ENCODE measurements at places on chromosomes 6 and 20.

DNA sequence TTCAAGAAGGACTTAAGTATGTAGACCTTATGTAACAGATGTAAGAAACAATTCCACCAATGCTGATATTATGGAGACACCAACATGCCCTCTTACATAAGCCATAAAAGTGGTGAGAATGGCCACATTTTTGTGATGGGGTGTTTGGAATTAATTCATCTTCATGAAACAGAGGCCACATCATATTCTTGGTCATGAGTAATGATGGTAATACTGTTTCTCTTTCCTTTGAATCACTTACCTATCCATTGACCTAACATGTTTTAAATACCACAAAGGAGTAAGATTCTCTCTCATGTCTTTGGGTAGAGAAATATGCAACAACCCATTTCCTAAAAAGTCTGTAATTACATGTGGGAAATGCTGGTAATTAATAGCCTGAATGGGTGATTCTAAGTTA, 545.4 kb upstream of the FLRT3 start:
- no peak overlapping the region for H3K4me3 ChIP-seq
- no peaks in the 10 kb centered on the region for H3K36me3 ChIP-seq
- H3K4me1 ChIP-seq, result no peaks in the 10 kb centered on the region
- no peak for DNase-seq
- no peaks in the 10 kb centered on the region for H3K27me3 ChIP-seq
- H3K27ac ChIP-seq, result no peak overlapping the region

- no peak overlapping the region for H3K27ac ChIP-seq
- H3K4me3 ChIP-seq, result no peak overlapping the region
- no peaks in the 10 kb centered on the region for H3K36me3 ChIP-seq
- DNase-seq, result no peak
- no peaks in the 10 kb centered on the region for H3K27me3 ChIP-seq
These were observed 48.5 kb downstream of the STK4 start for GRCh38 chr20:45014671-45015415.

DNA sequence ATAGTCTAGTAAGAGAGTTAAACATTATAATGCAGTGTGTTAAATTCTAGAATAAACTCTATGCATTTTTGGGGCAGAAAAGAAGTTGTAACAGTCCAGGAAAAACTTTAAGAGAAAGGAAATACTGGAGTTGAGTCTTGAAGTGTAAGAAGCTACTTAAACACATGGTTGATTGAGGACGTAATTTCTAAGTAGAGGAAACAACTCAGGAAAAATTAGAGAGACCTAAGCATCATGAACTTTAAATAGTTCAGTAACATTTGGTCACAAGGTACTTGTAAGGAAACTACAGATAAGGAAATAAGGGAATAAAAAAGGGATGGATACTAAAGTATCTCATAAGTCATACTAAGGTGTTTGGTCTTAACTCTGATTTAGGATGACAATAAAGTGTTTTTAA, 4.7 kb upstream of the TRDN start:
- no peak overlapping the region for H3K27ac ChIP-seq
- H3K4me1 ChIP-seq, result peaks cover 3% of the 10 kb centered on the region
- H3K36me3 ChIP-seq, result no peaks in the 10 kb centered on the region
- no peak overlapping the region for H3K4me3 ChIP-seq
- no peaks in the 10 kb centered on the region for H3K27me3 ChIP-seq
- no peak for DNase-seq

- no peaks in the 10 kb centered on the region for H3K4me1 ChIP-seq
- no peaks in the 10 kb centered on the region for H3K27me3 ChIP-seq
- no peak for DNase-seq
- H3K27ac ChIP-seq, result no peak overlapping the region
- no peak overlapping the region for H3K4me3 ChIP-seq
These were observed 25.2 kb upstream of the C20orf204 start for GRCh38 chr20:64010711-64011237.

- no peaks in the 10 kb centered on the region for H3K27me3 ChIP-seq
- no peaks in the 10 kb centered on the region for H3K36me3 ChIP-seq
- no peak overlapping the region for H3K4me3 ChIP-seq
- no peaks in the 10 kb centered on the region for H3K4me1 ChIP-seq
These were observed 7.7 kb downstream of the TPMT start for GRCh38 chr6:18147160-18147559.

DNA sequence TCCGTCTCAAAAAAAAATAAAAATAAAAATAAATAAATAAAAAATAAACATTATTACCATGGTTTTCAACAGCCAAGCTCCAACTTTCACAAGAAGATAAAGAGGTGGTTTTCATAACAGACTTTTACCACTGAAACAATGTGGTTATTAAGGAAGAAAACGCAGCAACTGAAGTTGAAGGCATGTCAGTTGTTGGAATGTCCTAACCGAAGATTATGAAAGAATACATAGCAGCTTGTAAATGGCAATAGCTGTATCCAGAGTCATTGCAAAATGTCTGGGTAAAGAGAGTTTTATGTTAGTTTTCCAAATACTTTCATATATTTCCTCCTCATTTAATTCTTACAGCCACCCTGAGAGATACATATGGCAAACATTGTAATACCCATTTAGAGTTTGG, 161.6 kb upstream of the MARCKS start:
- no peaks in the 10 kb centered on the region for H3K36me3 ChIP-seq
- H3K4me1 ChIP-seq, result no peaks in the 10 kb centered on the region
- no peak overlapping the region for H3K4me3 ChIP-seq
- no peak overlapping the region for H3K27ac ChIP-seq
- H3K27me3 ChIP-seq, result no peaks in the 10 kb centered on the region

- H3K4me3 ChIP-seq, result no peak overlapping the region
- H3K27ac ChIP-seq, result no peak overlapping the region
- H3K36me3 ChIP-seq, result no peaks in the 10 kb centered on the region
- no peaks in the 10 kb centered on the region for H3K27me3 ChIP-seq
- no peak for DNase-seq
These were observed 161.8 kb downstream of the KCNQ5 start for GRCh38 chr6:72783666-72784065.

DNA sequence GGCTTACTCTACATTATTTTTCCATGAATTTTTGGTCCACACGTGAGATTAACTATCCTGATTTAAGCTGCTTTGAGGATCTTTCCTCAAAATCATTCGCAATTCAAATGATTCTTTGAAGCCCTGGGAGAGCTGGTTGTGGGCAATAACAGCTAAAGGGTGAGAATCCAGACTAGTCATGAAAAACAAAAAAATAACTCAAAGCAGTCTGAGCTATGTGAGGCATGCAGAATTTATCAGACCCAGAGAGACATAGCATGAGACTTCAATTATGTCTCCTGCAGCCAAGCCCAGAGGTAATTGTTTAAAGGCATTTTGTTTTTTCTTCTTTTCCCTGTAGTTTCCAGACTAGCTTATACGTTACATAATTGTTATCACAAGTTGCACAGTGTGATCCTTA, 517.3 kb upstream of the PTCHD4 start:
- no peak overlapping the region for H3K27ac ChIP-seq
- DNase-seq, result no peak
- no peak overlapping the region for H3K4me3 ChIP-seq
- no peaks in the 10 kb centered on the region for H3K36me3 ChIP-seq
- no peaks in the 10 kb centered on the region for H3K27me3 ChIP-seq

DNA sequence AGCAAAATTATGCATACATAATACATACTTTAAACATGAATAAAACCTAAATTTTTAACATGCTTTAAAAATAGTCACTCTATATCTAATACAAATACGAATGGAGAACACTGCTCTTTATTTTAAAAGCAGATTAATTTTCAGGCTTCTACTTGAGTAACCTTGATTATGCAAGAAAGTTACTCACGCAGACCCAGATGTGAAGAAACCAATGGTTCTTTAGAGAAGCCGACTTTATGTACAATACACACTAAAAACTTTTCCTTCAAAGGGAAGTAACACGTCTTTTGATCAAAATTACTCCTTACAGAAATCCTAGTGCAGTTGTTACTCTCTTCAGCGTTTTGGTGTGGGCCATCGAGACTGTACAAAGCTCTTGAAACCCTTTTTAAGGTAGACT, 136.9 kb upstream of the SLC22A16 start:
- DNase-seq, result no peak
- peaks cover 2% of the 10 kb centered on the region for H3K4me1 ChIP-seq
- no peaks in the 10 kb centered on the region for H3K36me3 ChIP-seq

DNA sequence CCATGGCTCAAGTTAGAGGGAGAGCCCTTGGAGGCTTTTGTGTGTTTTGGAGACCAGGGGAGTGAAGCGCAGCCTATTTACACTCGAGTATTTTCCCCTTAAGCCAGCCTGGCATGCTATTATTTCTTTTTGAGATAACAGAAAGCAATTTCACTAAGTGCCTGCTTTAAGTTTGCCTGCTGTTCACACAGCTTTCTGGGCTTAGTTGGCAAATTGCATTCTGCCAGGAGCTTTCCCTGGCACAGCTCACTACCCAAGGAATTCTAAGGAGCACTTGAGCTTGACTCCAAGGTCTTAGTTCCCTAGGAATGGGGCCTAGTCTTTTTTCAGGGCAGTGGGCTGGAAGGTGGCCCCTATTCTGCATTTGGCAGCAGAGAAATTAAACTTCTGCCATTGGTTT, 19.0 kb upstream of the ASXL1 start:
- H3K36me3 ChIP-seq, result no peaks in the 10 kb centered on the region
- 0 out of 2 replicates have a peak, but pooled peaks cover 2% of the 10 kb centered on the region for H3K4me1 ChIP-seq
- H3K4me3 ChIP-seq, result no peak overlapping the region
- H3K27me3 ChIP-seq, result no peaks in the 10 kb centered on the region
- H3K27ac ChIP-seq, result no peak overlapping the region

GRCh38 chr6:40398034-40398691, 189.0 kb downstream of the LRFN2 start:
- no peak overlapping the region for H3K4me3 ChIP-seq
- no peaks in the 10 kb centered on the region for H3K27me3 ChIP-seq
- no peak overlapping the region for H3K27ac ChIP-seq
- no peak for DNase-seq

GRCh38 chr6:79081663-79082062, 3.6 kb upstream of the PHIP start:
- DNase-seq, result no peak
- no peaks in the 10 kb centered on the region for H3K36me3 ChIP-seq
- no peak overlapping the region for H3K27ac ChIP-seq
- no peak overlapping the region for H3K4me3 ChIP-seq

- DNase-seq, result no peak
- H3K36me3 ChIP-seq, result no peaks in the 10 kb centered on the region
- H3K4me3 ChIP-seq, result no peak overlapping the region
- no peak overlapping the region for H3K27ac ChIP-seq
- H3K27me3 ChIP-seq, result no peaks in the 10 kb centered on the region
These were observed 1164.5 kb upstream of the CITED2 start for GRCh38 chr6:140538926-140539325.

GRCh38 chr20:20073801-20074371, 21.6 kb downstream of the CFAP61 start:
- peaks cover 1% of the 10 kb centered on the region for H3K4me1 ChIP-seq
- no peak for DNase-seq
- no peaks in the 10 kb centered on the region for H3K27me3 ChIP-seq
- H3K27ac ChIP-seq, result no peak overlapping the region

DNA sequence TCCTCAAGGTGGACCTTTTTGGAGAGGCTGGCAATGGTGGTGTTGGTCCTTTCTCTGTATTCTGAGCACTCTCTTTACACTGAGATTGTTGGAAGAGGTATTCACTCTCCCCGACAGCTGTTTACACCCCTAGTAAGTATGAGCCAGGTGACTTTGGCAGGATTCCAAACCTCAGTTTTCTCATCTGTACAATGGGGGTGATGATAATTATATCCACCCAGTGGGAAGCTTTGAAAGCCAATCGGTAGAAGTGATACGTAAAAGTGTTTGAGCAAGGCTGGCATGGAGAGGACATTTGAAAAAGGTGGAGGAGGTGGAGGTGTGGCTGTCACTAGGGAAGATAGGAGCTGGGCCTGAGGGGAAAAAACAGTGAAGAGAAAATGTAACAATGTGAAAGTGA, 35.5 kb downstream of the ISM1 start:
- no peak overlapping the region for H3K27ac ChIP-seq
- DNase-seq, result no peak
- H3K4me1 ChIP-seq, result no peaks in the 10 kb centered on the region
- no peaks in the 10 kb centered on the region for H3K27me3 ChIP-seq
- H3K4me3 ChIP-seq, result no peak overlapping the region

DNA sequence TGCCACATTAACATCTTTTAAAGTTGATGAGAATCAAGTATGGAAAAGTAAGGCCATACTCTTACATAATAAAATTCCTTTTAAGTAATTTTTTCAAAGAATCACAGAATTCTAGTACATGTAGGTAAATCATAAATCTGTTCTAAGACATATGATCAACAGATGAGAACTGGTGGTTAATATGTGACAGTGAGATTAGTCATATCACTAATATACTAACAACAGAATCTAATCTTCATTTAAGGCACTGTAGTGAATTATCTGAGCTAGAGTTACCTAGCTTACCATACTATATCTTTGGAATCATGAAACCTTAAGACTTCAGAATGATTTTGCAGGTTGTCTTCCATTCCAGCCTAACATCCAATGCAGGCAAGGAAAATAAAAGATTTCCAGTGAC, 11.6 kb downstream of the PLN start:
- H3K4me1 ChIP-seq, result no peaks in the 10 kb centered on the region
- no peak overlapping the region for H3K27ac ChIP-seq
- H3K36me3 ChIP-seq, result no peaks in the 10 kb centered on the region
- no peak overlapping the region for H3K4me3 ChIP-seq
- no peak for DNase-seq

GRCh38 chr6:90790696-90791095, 203.8 kb upstream of the MAP3K7 start:
- no peaks in the 10 kb centered on the region for H3K27me3 ChIP-seq
- DNase-seq, result no peak
- H3K27ac ChIP-seq, result no peak overlapping the region
- H3K36me3 ChIP-seq, result no peaks in the 10 kb centered on the region
- no peak overlapping the region for H3K4me3 ChIP-seq
- H3K4me1 ChIP-seq, result no peaks in the 10 kb centered on the region

- no peak overlapping the region for H3K27ac ChIP-seq
- H3K27me3 ChIP-seq, result no peaks in the 10 kb centered on the region
- H3K4me1 ChIP-seq, result no peaks in the 10 kb centered on the region
- DNase-seq, result no peak
- H3K36me3 ChIP-seq, result no peaks in the 10 kb centered on the region
These were observed 21.3 kb upstream of the BEND6 start for GRCh38 chr6:56933650-56934049.

GRCh38 chr6:131949909-131950766, 1.0 kb downstream of the CCN2 start:
- DNase-seq, result no peak
- no peaks in the 10 kb centered on the region for H3K27me3 ChIP-seq
- H3K4me3 ChIP-seq, result peak overlapping the region; percentile 77
- H3K27ac ChIP-seq, result no peak overlapping the region

GRCh38 chr20:36404435-36404978, 98.4 kb downstream of the DLGAP4 start:
- no peak overlapping the region for H3K27ac ChIP-seq
- H3K4me3 ChIP-seq, result no peak overlapping the region
- no peaks in the 10 kb centered on the region for H3K36me3 ChIP-seq
- H3K4me1 ChIP-seq, result no peaks in the 10 kb centered on the region
- H3K27me3 ChIP-seq, result no peaks in the 10 kb centered on the region

DNA sequence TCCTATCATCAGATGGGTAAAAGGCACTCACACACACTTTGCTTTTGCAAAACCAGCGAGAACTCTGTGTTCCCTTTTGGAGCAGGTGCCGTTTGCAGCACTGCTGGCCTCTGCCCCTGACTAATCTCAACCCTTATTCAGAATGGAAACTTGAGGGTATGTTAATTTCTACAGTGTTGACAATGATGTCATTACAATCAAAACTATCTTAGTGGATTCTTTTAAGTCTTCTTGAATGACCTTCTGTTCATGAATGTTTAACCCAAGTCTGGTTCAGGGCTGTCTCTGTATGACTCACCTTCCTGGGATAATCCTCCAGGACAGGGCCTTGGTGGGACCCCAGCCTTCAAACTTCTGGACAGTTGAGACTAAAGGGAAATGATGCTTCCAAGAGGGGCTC, 197.9 kb downstream of the CDH4 start:
- no peak overlapping the region for H3K4me3 ChIP-seq
- H3K36me3 ChIP-seq, result no peaks in the 10 kb centered on the region
- no peak for DNase-seq
- no peak overlapping the region for H3K27ac ChIP-seq
- H3K4me1 ChIP-seq, result peaks cover 9% of the 10 kb centered on the region

All from iPS DF 6.9 (cell line).